ENCODE measurements at places on chromosomes 6 and 20. TPM values are rescaled to one million over a fixed set of nuclear protein-coding genes. Genes with fewer than 3 reads are reported as not detected.

GHRH gene
- total RNA-seq = not detected

SLC25A27 gene
- total RNA-seq = 10.7 TPM

EYA4 gene
- total RNA-seq = not detected

C6orf141 gene
- total RNA-seq = 31.6 TPM

DNA sequence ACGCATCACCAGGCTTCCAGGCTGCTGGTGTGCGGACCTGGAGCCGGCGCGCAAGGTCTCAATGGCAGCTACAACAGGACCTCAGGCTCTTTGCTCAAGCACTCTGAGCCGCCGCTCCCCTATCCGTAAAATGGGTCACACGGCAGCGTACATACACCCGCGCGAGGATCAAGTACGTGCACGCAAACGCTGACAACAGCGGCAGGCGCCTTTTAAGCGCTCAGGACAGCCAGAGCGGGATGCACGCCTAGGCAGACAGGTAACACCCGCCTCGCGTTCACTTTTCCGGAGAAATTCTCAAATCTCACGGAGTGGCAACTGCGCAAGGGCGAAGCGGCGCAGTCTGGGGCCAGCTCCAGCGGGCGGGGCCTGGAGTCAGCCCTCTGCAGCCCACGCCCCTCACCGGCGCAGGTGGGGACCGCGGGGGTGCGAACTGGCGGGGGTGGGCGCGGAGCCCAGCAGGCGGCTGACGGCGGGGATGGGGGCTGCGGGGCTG lies 535 bp downstream of the EXOC2 start:
- H3K4me1 ChIP-seq = peaks cover 15% of the 10 kb centered on the region
- peak overlapping the region; percentile 83 for H3K27ac ChIP-seq
- no peaks in the 10 kb centered on the region for H3K27me3 ChIP-seq
- H3K36me3 ChIP-seq = no peaks in the 10 kb centered on the region
- H3K4me3 ChIP-seq = peak overlapping the region; percentile 82

DNA sequence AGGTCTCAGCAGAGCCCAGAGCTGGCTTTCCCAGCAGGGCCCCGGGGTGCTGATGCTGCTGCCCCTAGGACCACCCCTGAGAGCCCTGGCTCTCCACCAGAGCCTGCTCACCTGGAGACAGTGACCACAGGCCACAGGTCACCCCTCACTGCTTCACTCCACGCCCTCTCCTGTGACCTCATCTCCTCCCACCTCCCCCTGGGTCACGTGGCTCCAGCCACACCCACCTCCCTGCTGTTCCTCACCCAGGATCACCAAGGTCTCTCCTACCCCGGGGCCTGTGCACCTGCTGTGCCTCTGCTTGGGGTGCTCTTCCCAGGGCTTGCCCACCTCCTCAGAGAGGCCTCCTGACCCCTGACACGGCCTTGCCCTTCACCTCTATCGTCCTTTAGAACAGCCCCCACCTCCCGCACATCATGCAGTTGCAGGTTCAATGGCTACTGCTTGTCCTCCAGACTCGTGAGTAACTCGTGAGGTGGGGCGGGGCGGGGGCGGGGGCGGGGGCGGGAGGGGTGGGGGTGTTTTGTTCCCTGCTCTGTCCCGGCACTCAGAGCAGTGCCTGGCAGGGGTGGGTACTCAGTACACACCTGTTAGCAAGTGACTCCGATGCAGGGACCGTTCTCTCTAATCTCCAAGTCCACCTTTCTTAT lies 468.0 kb downstream of the PREX1 start:
- H3K4me1 ChIP-seq = no peaks in the 10 kb centered on the region
- H3K27me3 ChIP-seq = no peaks in the 10 kb centered on the region
- H3K36me3 ChIP-seq = no peaks in the 10 kb centered on the region
- no peak overlapping the region for H3K4me3 ChIP-seq
- H3K27ac ChIP-seq = no peak overlapping the region

DNA sequence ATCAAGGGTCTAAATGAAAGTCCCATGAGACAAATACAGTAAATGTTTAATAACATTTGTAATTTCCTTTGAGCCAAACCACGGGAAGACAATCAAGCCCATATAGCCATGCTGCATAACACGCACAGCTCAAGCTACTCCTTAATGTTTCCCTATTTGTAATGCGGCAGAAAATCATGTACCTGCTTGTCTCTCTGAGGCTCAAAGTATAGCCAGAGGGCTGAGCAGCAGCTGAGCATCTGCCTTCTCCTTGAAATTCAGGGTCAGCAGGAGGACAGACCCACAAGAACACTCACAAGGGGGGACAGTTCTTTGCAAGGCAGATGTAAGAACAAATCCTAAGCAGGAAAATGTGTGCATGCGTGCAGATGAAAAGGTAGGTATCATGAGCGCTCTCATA lies 45.8 kb upstream of the JARID2 start:
- H3K27me3 ChIP-seq = no peaks in the 10 kb centered on the region
- no peaks in the 10 kb centered on the region for H3K36me3 ChIP-seq
- H3K27ac ChIP-seq = no peak overlapping the region
- H3K4me1 ChIP-seq = no peaks in the 10 kb centered on the region
- DNase-seq = no peak

DNA sequence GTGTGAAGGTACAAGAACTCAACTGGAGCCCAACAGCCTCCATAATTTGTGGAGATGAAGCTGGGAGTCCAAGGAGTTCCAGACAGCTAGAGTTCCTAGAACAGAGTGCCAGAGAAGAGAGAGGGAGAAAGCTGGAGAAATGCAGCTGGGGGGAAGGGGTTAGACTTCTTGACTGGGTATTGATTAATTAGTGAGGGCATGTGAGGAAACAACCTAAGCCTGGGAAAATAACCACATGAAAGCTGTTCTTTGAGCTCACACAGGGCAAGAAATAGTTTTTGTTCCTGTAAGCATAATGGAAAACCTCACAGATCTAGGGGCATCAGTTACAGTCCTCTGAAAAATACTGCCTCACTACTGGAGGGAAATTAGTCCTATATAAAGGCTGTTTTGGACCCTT lies 230.5 kb upstream of the FKBP1C start:
- DNase-seq = no peak
- H3K27me3 ChIP-seq = no peaks in the 10 kb centered on the region
- no peak overlapping the region for H3K4me3 ChIP-seq

- peak overlapping the region; percentile 54 for H3K27ac ChIP-seq
- DNase-seq = peak; percentile 45
- H3K36me3 ChIP-seq = no peaks in the 10 kb centered on the region
- H3K4me3 ChIP-seq = peak overlapping the region; percentile 46
These were observed 28.4 kb downstream of the PAQR8 start for GRCh38 chr6:52390361-52390727.

DNA sequence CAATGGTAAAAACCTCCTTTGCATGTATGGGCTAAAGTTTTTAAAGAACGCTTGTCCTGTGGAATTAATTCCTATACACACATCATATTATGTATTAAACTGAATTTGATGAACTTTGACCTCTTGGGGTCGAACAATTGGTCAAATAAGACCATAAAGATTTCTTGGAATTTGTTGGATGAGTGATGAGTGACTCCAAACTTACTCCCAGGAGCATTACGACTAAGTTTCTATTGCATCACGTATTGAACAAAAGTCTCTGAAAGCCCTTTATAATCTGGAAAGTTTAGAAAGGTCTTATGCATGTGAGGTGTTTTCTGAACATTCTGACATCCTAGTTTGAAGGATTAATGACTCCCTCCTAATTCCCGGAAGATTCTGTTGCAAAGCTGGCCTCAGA lies 126.9 kb upstream of the BMP5 start:
- no peaks in the 10 kb centered on the region for H3K36me3 ChIP-seq
- no peaks in the 10 kb centered on the region for H3K27me3 ChIP-seq
- no peak overlapping the region for H3K27ac ChIP-seq
- no peak for DNase-seq
- H3K4me1 ChIP-seq = no peaks in the 10 kb centered on the region
- H3K4me3 ChIP-seq = no peak overlapping the region

GRCh38 chr6:91476000-91476399 lies 889.1 kb upstream of the MAP3K7 start:
- no peak overlapping the region for H3K4me3 ChIP-seq
- no peak overlapping the region for H3K27ac ChIP-seq
- no peak for DNase-seq
- no peaks in the 10 kb centered on the region for H3K4me1 ChIP-seq

- DNase-seq = no peak
- no peaks in the 10 kb centered on the region for H3K36me3 ChIP-seq
- no peak overlapping the region for H3K4me3 ChIP-seq
- H3K27ac ChIP-seq = no peak overlapping the region
- H3K4me1 ChIP-seq = no peaks in the 10 kb centered on the region
- no peaks in the 10 kb centered on the region for H3K27me3 ChIP-seq
These were observed 350.7 kb upstream of the RNF24 start for GRCh38 chr20:4366076-4366475.

DNA sequence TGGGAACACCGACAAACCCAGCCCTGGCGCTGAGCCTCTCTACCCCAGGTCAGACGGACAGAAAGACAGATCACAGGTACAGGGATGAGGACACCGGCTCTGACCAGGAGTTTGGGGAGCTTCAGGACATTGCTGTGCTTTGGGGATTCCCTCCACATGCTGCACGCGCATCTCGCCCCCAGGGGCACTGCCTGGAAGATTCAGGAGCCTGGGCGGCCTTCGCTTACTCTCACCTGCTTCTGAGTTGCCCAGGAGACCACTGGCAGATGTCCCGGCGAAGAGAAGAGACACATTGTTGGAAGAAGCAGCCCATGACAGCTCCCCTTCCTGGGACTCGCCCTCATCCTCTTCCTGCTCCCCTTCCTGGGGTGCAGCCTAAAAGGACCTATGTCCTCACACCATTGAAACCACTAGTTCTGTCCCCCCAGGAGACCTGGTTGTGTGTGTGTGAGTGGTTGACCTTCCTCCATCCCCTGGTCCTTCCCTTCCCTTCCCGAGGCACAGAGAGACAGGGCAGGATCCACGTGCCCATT lies 15.3 kb downstream of the VEGFA start:
- H3K36me3 ChIP-seq = peaks cover 18% of the 10 kb centered on the region
- no peak for DNase-seq
- H3K4me1 ChIP-seq = no peaks in the 10 kb centered on the region
- no peak overlapping the region for H3K4me3 ChIP-seq

- no peak overlapping the region for H3K27ac ChIP-seq
- H3K4me3 ChIP-seq = no peak overlapping the region
- DNase-seq = peak; percentile 57
- H3K4me1 ChIP-seq = peaks cover 16% of the 10 kb centered on the region
These were observed 15.3 kb upstream of the MMP9 start for GRCh38 chr20:45993197-45993951.

- no peaks in the 10 kb centered on the region for H3K27me3 ChIP-seq
- H3K36me3 ChIP-seq = no peaks in the 10 kb centered on the region
- no peak for DNase-seq
- no peak overlapping the region for H3K27ac ChIP-seq
- no peak overlapping the region for H3K4me3 ChIP-seq
These were observed 360.1 kb downstream of the HDGFL1 start for GRCh38 chr6:22929311-22929985.

- H3K27me3 ChIP-seq = no peaks in the 10 kb centered on the region
- peaks cover 20% of the 10 kb centered on the region for H3K4me1 ChIP-seq
- H3K4me3 ChIP-seq = no peak overlapping the region
- no peak for DNase-seq
- H3K27ac ChIP-seq = no peak overlapping the region
- H3K36me3 ChIP-seq = no peaks in the 10 kb centered on the region
These were observed 83.3 kb upstream of the ID4 start for GRCh38 chr6:19753826-19754225.

DNA sequence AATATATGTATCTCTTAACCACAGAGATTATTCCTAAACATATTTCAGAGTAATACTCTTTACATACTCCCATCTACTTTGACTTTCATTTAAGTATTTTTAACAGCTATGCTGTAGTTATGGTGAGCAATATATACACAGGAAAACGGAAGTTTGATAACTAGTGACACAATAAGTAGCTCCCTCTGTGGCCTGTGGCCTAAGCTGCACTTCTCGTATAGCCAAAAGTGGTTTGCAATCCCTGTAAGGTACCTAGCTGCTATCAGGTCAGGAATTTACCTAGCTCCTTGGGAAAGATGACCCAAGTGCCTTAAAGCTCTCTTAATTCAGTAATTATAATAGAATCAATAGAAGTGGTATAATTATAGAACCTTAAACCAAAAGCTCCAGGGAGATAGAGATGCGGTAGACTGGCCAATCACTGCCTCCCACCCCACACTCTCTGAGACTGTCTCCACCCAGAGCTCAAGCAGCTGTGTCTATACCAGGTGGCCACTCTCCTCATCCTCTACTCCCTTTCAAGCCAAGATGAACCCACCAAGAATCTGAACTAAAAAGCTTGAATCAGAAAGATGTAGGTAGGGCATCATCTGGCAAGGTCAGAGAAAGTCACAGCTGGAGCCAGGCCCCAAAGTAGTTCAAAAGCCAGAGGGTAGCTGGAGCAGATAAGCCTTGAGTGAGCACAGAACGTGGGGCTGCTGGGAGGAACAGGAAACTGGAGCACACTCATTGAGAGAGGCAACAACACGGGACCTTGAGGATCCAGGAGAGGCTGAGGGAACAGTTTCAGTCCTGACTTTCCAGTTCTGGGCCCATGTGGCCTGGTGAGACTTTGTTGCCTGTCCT lies 84.9 kb upstream of the ASF1A start:
- no peaks in the 10 kb centered on the region for H3K27me3 ChIP-seq
- H3K36me3 ChIP-seq = no peaks in the 10 kb centered on the region
- DNase-seq = no peak
- H3K4me1 ChIP-seq = no peaks in the 10 kb centered on the region

- no peak overlapping the region for H3K27ac ChIP-seq
- H3K36me3 ChIP-seq = no peaks in the 10 kb centered on the region
- DNase-seq = no peak
- no peak overlapping the region for H3K4me3 ChIP-seq
These were observed 473.9 kb downstream of the PKHD1 start for GRCh38 chr6:51613558-51613957.

DNA sequence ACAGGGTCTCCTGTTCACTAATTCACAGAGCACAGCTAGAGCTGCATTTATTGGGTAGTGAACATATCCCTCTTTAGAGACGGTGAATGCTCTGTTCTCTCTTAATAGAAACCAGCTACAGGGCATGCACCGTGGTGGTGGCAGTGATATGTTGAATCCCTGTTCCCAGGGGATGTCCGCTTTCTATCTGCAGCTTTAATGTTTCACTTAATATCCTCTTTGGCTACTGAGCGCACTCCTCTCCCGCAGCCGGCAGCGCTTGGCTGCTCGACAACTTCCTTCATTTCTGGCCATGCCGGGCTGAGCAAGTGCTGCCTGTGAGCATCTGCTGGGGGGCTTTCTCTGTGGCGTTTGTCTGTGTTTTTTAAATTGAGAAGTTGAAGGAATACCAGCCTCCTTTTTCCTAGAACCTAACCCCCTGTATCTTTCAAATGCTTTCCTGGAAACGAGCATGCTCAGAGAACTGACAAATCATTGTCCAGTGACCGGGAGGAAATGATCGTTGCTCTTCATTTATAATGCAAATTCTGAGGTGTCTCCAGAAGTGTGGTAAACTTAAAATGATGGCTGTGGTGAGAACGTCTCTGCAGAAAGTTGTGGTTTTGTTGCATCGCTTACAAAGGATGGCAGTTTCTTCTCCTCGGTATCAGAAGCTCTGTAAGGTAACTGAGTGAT lies 297.9 kb downstream of the UTRN start:
- H3K27ac ChIP-seq = no peak overlapping the region
- no peak overlapping the region for H3K4me3 ChIP-seq
- no peak for DNase-seq
